ENCODE measurements at places on chromosomes 12 and 14. TPM values are rescaled to one million over a fixed set of nuclear protein-coding genes. Genes with fewer than 3 reads are reported as not detected.

Gene DPY19L2
- 9.2 TPM for total RNA-seq

Gene ZFHX2
- 3.7 TPM for total RNA-seq

Gene ANKRD33
- total RNA-seq = not detected

DNA sequence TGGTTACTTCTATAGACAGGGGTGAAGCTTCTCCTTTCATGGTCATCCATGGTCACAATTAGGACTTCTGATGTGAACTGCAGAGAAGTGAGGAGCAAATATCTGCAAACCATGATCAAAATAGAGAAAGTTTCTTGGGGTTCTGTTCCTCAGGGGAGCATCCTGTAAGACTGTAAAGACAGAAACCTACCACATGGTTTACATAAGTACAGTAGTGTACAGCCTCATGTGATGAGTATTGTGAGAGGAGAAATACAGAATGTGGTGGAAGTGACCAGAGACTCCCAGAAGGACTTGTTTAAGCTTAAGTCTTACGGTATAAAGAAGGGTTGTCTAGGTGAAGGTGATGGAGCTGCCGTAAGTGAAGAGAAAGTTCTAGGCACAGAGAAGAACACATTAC lies 484.7 kb downstream of the LRIG3 start:
- no peak for DNase-seq

DNA sequence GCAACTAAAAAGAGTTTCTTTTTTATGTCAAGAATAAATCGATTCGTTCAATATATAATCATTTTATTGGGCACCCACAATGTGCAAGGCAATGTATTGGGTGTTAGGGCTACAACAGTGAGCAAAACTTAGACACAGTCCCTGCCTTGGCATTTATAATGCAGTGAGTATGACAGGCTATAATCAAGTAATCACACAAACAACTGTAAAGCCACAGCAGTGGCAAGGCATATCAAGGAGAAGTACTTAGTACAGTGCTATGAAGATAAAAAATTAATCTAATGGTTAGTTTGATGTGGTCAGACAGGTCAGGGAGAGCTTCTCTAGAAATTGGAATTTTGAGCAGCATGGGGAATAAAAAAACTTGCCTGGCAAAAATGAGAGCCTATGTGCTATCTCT lies 39.5 kb upstream of the OTOGL start:
- DNase-seq = no peak

- DNase-seq = no peak
Observed at GRCh38 chr12:75483431-75483830, 2.9 kb downstream of the GLIPR1 start.

GRCh38 chr12:101823891-101824290 lies 6.9 kb downstream of the GNPTAB start:
- DNase-seq = peak; percentile 52

Data from Calu3 (cell line).